ENCODE measurements at places on chromosomes 12 and 14.

DNA sequence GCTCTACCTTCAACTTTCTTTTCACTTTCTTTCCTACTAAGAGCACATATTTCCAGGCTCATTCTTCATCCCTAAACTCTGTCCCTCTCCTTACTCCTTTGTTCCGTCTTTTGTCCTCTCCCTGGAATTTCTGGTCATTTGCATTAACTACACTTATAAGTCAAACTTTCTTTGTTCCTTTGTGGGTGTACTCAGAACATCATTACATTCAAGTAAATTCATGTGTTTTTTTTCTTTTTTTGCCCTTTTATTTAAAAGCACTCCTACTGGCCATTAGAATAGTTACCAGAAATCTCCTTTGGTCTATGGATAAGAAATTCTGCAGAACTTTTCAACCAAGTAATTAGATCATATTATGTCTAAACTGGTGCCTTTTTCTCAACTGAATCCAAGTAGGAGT lies 802.6 kb downstream of the DIO2 start:
- ATAC-seq = no peak

DNA sequence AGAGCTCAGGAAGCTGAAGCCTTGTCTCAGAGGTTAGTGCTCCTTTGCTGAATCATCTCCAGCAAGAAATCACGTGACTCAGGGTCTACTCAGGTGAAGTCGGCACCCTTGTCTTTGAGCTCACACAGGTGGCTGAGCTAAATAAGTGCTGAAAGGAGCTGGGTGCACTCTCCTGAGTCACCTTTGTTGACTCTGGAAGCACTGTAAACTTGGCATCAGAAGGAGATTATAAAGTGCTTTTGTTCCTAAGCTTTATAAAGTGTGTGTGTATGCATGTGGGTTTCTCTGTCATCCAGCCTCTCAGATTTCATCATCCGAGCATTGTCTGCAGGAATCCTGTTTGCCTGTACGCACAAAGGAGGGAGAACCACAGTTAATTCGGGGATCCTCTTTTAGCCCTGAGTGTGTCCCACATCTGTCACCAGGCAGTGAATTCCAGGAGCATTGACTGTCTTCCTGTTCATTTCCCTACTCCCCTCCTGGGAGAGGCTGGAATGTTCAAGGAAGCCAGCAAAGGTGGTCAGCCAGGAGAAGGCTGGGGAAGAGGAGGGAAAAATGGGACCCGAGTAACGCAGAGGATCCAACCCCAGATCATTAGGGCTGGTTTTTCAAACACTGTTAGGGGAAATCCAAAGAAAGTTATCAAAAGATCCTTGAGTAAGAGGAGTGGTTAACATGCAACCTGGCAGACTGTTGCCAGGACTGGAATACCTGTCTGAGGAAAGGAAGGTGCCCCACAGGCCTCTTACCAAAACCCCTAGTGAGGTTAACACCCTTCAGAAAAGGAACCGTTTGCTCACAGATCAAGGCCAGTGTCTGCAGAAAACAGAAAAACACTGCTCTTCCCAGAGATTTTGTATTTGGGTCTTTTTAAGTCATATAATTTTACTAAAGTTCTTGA lies 157.5 kb upstream of the HIF1A start:
- ATAC-seq = peak; percentile 97

GRCh38 chr12:68595241-68595640 lies 15.5 kb upstream of the RAP1B start:
- ATAC-seq = no peak

DNA sequence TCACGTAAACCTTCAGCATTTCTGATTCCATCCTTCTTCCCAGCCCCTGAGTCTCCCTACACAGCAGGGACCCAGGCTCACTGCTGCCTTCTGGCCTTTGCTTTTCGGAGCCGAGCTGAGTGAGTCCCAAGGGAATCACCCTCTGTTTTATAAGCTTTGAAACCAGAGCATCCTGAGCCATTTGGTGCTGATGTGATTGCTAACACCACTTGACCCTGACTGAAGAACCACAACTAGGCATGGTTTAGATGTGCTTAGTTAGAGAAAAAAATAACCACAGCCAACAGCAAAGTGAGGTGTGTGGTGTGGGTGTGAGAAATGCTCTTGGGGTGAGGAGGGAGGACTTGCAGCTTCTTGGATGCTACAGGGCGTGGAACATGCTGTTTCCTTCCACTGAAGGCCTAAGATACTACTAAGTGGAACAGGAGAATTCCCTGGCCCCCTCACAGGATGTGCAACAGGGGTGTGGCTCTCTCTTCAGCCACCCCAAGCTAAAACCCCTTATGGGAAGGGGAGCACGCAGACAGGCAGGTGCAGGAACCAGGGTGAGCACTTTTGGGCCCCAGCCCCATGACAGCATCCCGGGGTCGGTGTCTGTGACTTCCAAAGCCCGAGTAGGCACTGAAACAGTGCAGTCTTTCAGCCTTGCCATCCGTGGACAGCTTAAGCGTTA lies at the start of gene TC2N:
TSS of gene TC2N (minus strand) at position 221 of the 673 bp plus-strand sequence. CDS start 53,767 bp downstream, outside the sequence.
- no peak for ATAC-seq

GRCh38 chr12:90809940-90810339 lies 145.0 kb downstream of the CCER1 start:
- no peak for ATAC-seq

DNA sequence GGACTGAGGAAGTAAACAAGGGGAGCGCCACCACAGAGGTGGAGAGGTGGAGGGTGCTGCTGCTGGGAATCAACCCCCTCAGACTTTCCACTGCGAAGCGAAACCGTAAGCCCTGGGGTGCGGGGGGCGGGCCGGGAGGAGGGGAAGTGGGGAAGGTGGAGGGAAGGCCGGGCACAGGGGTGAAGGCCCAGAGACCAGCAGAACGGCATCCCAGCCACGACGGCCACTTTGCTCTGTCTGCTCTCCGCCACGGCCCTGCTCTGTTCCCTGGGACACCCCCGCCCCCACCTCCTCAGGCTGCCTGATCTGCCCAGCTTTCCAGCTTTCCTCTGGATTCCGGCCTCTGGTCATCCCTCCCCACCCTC lies at the start of gene LAG3:
TSS of gene LAG3 (plus strand) at position 190 of the 365 bp plus-strand sequence. CDS start 333 bp downstream, outside the sequence.
- no peak for ATAC-seq

GRCh38 chr12:122841544-122842321 lies 6.5 kb downstream of the HIP1R start:
- ATAC-seq = peak; percentile 72

GRCh38 chr14:41349289-41349910 lies 257.3 kb upstream of the LRFN5 start:
- no peak for ATAC-seq

- ATAC-seq = peak; percentile 73
Observed at GRCh38 chr12:10235761-10236631, 23.3 kb downstream of the GABARAPL1 start.

DNA sequence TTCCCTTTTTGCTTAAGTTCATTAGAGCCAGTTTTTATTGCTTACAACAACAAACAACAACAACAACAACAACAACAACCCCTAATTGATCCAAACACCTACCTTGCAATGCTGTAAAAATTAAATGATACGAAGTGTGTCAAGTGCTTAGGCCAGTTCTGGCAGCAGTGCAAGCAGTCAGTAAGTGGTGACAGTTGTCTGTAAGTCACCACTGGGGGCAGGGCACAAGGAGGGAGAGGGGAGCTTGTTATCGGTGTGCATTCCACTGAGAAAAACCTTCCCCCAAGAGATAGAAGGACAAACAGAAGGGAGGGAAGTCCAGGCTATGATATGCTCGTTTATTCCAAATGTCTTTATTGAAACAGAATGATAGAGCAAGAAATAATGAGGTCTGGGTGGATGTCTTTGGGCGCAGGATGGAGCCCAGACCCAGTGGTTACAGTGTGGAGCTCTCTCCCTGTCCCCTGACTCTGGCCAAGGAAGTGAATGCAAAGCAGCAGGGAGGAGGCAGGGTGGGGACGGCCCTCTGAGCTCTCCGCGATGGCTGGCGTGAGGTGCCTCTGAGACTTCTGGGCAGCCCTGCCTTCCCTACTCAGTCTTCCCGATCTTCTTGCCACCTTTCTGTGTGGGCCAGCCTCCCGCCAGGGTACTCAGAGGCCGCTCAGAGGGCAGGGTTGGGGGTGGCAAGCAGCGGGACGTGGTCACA lies 6.5 kb downstream of the SLC22A17 start:
- ATAC-seq = no peak

DNA sequence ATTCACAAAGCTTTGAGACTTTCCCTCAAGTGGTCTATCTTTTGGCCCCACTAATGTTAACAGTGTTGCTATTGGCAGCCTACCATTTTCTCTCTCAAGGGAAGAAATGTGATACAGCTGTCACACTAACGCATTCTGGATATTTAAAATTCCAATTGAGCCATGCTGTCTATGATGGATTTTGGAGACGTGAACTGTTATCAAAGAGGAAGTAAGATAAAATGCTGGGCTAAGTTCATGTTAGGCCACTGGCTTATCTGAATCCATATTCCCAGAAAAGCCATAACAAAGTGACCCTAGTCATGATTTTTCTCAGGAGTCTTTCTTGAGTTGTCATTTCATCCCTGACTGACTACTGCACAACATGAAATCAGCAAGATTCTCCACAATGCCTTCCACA lies 200.2 kb downstream of the PHLDA1 start:
- no peak for ATAC-seq

- ATAC-seq = no peak
Observed at GRCh38 chr14:35558680-35559079, 24.7 kb downstream of the INSM2 start.

DNA sequence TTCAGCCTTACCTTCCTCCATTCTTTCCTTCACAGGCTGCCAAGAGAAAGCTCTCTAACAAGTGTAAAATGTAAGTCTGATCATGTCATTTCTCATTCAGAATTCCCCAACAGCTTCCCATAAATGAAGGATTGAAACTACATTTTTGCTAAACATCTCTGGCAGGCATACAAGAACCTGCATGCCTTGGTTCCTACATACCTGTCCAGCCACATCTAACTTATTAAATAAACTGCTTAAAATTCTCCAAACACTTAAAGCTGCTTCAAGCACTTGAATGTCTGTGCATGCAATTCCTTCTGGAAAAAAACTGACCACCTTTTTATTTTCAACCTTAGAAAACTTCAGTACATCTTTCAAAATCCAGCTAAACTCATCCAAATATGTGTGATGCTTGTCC lies 84.4 kb upstream of the DCN start:
- ATAC-seq = no peak

GRCh38 chr12:24950231-24950834 lies 1.4 kb upstream of the BCAT1 start:
- ATAC-seq = no peak

DNA sequence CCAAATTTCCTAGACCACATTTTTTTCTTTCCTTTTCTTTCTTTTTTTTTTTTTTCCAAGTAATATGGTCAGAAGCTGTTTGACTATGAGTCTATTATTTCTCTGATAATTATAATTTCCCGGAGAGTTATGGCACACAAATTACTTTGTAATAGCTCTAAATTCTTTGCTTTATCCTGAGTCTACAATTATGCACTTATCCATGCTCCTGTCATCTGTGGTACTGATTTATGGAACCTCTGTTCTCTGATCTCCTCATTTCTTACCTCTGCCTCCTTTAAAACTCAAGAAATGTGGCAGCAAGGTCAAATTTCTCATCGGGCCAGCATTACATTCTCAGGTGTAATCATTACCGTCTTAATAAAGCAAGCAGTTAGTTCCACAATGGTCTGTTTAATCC lies 282.1 kb downstream of the PAWR start:
- no peak for ATAC-seq

DNA sequence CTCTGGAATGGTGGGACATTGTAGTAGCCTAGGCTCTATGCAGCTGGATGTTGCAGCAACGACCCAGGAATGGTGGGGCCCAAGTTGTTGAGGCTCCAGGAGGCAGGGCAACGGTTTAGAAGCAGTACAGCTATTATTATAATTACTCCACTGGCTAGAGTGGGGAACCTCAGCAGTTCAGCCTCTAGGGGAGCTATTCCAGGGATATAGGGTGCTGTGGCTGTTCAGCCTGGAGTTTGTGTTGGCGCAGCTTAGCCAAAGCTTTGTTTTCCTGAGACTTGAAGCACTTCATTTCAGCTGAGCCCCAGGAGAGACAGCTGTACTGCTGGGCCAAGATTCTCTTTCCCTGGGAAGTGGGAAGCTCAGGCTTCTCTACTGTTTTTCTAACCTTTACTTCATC lies 1023.0 kb upstream of the ATXN7L3B start:
- no peak for ATAC-seq

DNA sequence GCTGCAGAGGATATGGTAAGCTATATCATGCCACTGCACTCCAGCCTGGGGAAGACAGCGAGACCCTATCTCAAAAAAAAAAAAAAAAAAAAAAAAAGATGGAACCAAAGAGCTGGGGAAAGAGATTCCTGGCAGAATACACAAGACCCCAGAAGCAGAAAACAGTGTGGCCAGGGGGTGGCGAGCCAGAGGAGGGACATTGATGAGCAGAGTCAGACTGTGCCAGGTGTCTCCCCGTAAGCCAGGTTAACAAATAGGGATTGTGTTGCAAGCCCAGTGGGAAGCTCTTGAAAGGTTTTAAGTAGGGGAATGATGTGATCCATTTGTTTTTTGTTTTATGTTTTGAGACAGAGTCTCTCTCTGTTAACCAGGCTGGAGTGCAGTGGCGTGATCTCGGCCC lies 56.1 kb downstream of the FIGNL2 start:
- no peak for ATAC-seq

GRCh38 chr12:22480016-22480415 lies 64.3 kb downstream of the C2CD5 start:
- ATAC-seq = no peak

DNA sequence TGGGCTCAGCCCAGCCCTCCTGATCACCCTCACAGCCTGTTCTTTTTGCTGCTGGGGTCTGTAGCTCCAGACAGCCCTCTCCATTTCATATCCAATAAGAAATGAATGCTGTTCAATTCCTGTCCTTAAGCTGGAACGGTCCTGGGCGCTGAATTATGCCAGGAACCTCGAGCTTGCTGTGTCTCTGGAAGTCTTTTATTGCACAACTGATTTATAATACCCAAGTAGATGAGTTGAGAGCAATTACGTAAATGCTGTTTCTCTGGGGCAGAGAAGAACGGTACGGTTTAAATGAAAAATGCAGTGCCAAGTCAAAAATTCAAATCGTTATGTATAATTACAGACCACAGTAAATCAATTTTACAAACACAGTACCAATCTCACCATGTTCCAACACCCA lies 161.0 kb downstream of the SAMD4A start:
- no peak for ATAC-seq

DNA sequence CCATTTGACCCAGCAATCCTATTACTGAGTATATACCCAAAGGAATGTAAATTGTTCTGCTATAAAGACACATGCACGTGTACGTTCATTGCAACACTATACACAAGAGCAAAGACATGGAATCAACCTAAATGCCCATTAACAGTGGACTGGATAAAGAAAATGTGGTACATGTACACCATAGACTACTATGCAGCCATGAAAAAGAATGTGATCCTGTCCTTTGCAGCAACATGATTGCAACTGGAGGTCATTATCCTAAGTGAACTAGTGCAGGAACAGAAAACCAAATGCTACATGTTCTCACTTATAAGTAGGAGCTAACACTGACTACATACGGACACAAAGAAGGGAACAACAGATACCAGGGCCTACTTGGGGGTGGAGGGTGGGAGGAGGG lies 45.7 kb upstream of the VRK1 start:
- ATAC-seq = no peak
